Inflammatory macrophage treated with lipopolysaccharide for 4 hours (primary cell): ENCODE measurements at places on chromosomes 16 and 17.
A peak's percentile ranks its signal among the peaks of the same experiment; 100 is the strongest.

- no peak for DNase-seq
Observed at GRCh38 chr16:56889206-56889605, 24.2 kb downstream of the SLC12A3 start.

- DNase-seq = no peak
Observed at GRCh38 chr17:15381707-15382106, 40.3 kb upstream of the TEKT3 start.

GRCh38 chr17:8799570-8800212 is 526 bp upstream of the MFSD6L start:
- no peak for DNase-seq

GRCh38 chr16:85387171-85387507 is 226.0 kb upstream of the GSE1 start:
- no peak for DNase-seq

DNA sequence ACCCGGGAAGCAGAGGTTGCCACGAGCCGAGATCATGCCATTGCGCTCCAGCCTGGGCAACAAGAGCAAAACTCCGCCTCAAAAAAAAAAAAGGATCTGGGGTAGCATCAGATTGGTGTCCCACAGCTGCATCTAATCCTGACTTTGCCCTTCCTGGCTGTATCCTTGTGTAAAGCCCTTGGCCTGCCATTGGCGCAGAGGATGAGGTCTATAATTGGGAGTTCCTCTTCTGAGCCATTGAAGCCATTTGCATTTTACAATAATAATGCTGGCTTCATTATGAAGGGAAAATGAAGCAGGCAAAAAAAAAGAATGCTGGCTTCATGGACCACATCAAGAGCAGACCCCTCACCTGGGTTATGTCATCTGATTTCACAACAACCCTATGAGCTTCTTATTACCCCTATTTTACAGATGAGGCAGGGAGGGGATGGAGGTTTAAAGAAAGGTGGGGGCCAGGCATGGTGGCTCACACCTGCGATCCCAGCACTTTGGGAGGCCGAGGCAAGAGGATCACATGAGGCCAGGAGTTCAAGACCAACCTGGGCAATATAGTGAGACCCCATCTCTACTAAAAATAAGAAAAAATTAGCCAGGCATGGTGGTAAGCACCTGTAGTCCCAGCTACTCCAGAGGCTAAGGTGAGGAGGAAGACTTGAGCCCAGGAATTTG is 1.2 kb upstream of the LITAFD start:
- DNase-seq = no peak

DNA sequence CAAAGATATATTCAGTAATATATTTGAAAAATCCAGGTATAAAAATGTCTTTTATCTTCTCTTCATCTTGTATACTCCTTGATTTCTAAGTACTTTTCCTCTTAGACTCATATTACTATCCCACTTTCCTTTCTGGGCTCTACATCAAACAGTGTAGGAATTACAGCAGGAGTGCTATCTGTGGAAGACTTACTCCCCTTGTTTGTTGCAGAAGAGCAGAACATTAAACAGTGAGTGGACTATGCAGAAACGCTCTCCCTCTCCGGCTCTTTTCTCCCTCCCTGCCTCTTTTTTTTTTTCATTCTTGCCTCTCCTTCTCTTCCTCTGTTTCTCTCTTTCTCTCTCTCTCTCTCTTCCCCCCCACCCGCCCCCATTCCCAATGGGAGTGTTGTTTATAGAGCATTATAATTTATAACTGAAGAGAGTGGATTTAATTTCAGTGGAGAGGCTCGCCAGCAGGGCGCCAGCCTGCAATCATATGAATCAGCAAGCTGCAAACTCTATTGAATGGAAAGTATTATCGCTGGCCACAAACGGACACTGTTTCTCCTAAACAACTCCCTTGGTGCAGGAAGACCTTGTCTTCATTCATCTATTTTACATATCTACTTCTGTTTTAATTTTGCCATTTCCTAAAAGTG is 242.3 kb upstream of the TBX2 start:
- no peak for DNase-seq

- DNase-seq = no peak
Observed at GRCh38 chr16:25544294-25544693, 147.5 kb upstream of the HS3ST4 start.

DNA sequence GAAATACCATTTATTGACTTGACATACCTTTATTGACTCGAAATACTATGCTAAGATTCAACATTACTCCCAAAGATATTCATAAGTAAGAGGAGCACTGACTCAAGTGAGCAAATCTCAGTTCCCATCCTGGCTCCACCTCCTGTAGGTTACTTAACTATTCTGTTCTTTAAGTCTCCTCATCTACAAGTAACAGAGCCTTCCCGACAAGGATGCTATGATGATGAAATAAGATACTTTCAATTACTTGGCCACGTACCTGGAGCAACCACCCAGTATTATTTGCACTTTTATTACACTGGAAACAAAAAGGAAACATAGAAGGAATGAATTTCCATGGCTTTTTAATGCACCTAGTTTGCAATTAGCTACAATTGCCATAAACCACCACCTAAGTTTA is 16.3 kb downstream of the KANSL1 start:
- DNase-seq = no peak

GRCh38 chr17:78174346-78174869 is 6.0 kb downstream of the SYNGR2 start:
- peak; percentile 88 for DNase-seq

- no peak for DNase-seq
Observed at GRCh38 chr17:42653179-42654124, 5.6 kb upstream of the TUBG2 start.

DNA sequence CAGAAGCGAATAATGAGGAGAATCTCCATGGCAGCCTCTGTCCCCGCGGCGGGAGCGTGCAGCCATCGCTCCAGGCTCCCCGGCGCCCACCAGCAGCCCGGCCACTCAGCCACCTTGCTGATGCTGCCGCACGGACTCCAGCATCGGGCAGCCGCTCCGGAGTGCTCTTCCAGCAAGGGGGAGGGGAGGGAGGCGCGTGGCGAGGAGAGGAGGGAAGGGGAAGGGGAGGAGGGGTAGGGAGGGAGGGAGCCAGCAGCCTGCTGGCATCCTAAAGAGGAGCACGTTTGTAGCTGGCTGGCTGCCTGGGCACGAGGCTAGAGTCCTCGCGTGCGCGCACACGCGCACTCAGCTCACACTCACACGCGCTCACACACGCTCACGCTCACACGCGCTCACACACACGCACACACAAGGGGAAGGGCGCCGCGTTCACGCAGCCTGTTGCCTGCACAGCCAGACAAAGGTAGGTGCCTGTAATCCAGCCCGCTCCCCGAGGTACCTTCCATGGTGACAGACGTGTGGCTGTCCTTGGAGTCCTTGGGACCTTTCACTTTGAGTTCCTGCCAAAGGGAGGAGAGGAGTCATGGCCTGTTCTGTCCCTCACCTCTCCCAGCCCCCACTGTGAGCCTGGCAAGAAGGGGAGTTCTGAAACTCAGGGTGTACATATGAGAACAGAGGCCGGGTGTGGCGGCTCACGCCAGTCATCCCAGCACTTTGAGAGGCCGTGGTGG is 82.1 kb downstream of the TIMM22 start:
- no peak for DNase-seq

DNA sequence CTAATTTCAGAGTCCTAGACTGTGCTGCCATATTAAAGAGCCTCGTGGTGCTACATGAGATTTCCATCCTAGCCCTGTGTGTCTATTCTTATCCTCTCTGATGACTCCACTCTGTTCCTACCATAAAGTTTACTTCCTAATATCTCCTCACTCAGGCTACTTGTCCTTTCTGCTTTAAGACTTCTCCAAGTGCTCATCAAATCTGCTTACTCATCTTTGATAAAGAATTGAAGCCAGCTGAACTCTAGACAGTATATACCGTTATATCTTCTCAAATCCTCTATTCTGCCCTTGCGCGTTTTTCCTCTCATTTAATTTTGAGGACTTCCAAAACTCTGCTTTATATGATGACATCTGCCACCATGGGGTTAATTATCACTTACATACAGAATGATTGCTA is 539.5 kb downstream of the HAPSTR1 start:
- no peak for DNase-seq

GRCh38 chr16:3098459-3099394 is at the start of gene ZSCAN10:
ZSCAN10 (minus strand) TSS chr16:3099294; CDS start chr16:3092937, 6,357 bp downstream.
- DNase-seq = no peak

GRCh38 chr16:85999778-86000177 is 100.8 kb downstream of the IRF8 start:
- DNase-seq = no peak

GRCh38 chr16:67449336-67449735 is 18.4 kb downstream of the HSD11B2 start:
- DNase-seq = no peak

- no peak for DNase-seq
Observed at GRCh38 chr16:61897657-61898056, 138.6 kb downstream of the CDH8 start.

DNA sequence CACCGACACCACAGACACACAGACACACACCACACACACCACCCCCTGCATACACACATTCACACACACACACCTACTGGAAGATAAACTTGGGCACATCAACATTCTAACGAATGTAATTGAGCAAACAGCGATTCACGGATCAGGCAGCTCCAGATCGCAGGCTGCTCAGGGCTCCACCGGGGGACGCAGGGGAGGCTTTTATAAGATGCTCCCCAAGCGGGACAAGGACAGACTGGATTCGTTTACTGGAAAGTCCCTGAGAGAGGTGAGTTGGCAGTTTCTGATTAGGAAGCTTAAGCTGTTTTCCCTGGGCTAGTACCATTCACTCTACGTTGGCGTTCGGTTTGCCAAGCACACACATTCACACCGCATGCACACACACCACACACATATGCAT is 281.3 kb downstream of the IRF8 start:
- no peak for DNase-seq

GRCh38 chr16:88957887-88958577 is 19.0 kb downstream of the CBFA2T3 start:
- DNase-seq = peak; percentile 88

- DNase-seq = no peak
Observed at GRCh38 chr16:56363781-56364565, 61.4 kb downstream of the AMFR start.

DNA sequence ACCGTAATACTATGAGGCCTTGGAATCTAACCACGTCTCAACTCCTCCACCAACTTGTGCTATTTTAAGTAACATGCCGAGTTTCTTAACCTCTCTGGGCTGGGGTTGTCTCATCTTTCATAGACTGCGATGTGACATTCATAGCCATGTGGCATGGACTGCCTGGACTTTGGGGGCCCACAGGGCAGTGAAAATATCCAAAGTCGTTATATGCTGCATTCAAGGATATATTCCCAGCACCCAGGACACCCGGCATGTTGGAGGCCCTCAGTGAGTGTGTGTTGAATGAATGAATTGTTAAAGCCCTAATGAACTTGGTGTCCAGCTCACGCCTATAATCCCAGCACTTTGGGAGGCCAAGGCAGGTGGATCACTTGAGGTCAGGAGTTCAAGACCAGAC is 203.1 kb downstream of the CBLN1 start:
- DNase-seq = no peak

DNA sequence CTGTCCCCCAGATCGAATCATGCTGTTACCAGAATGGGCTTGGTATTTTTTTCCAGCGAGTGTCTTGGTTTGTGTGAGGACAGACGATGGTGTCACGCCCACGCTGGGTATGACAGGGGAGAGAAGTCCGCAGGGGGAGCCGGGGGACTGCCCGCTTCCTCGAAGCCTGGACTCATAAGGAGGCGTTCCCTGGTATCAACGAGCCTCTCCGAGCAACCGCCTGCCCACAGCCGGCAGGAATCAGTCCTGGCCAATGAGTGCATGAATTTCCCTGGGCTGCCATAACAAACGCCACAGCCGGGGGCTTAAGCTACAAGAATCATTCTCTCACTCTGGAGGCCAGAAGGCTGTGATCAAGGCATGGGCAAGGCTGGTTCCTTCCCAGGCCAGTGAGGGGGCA is 26.1 kb upstream of the JPH3 start:
- DNase-seq = peak; percentile 39

DNA sequence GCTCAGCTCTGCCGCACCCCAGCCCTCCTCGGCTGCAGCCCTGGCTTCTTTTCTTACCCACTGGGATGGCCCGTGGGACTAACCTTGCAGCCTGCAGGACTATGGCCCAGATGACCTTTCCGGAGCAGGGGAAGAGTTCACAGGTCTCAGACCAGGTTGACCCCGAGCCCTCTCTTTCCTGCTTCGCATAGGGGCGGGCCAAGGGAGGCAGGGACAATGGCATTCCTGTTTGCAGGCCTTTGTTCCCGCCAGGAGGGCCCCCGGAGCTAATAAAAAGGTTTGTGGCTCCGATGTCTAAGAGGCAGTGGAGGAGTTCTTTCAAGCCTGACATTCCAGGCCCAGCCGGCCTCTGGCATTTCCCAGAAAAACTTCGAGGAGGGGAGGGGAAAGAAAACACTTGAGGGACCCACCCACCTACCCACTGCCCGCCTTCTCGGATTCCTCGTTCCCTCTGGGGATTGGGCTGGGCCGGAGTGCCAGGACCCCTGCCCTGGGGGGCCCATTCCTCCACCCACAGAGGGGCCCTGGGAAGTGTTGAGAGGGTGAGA is 5.8 kb upstream of the SOCS3 start:
- no peak for DNase-seq

DNA sequence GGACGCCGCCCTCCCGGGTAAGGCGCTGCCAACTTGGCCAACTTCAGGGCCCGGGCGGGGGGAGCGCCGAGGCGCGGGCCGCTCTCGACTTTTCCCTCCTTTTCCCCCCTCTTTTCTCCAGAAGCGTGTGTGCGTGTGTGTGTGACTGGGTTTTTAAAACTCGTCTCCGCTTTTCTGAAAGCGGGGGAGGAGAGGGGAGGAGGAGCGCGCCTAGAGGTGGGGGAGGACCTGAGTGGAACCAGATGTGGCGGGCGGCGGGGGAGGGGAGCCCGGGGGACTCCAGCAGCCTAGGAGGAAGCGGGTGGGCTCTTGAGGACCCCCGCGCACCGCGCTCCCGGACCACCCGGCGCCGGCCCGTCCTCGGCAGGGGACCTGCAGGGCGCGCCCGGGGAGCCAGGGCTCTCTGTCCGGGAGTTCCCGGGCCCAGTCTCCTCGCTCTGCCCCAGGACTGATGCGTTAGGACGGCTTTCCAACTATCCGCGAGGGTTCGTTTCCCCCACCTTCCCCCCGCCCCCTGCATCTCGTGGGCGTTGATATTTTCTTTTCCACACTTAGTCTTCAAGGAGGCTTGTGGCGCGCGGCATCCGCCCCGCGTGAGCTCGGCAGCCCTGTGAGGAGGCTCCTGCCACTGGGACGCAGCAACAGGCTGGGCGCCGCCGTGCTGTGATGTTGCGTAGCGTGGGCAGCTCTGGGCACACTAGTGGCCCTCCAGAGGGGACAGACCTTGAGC is 599 bp downstream of the MRC2 start:
- DNase-seq = peak; percentile 44

DNA sequence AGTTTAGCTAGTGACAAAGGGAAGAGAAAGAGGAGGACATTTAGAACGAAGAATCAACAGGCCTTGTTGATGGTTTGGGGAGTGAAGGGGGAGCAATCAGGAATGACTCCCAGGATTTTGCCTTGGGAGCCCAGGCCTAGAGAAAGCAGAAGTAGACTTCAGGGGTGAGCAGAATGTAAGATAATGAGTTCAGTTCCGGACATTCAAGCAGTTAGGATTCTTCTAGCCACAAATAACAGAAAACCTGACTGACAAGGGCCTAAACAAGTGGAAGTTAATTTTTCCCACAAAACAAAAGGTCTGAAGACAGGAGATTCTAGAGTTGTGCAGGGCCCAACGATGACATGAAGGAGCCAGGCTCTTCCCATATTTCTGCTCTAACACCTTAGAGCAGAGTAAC is 45.9 kb downstream of the SKAP1 start:
- DNase-seq = no peak
